ENCODE measurements at places on chromosomes 2 and 18.

DNA sequence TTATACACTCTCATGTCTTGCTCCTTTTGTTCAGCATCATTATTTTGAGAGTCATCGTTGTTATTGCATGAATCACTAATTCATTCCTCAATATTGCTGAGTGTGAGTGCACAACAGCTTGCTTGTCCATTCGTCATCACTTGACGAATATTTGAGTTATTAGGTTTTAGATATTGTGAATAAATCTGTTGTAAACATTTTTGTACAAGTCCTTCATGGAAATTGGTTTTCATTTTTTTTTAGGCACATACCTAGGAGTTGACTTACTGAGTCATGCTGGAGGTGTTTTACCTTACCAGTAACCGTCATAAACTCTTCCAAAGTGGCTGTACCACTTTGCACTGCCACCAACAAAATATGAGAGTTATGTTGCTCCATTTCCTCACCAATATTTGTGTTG lies 84.2 kb upstream of the NCK2 start:
- DNase-seq: no peak

- peak; percentile 32 for DNase-seq
These were observed at the start of gene PARD3B for GRCh38 chr2:204544961-204545860. Gene PARD3B, plus strand, starts transcription at chr2:204545475. Its CDS starts 525 bp downstream, at chr2:204546000.

GRCh38 chr18:79938196-79938595 lies 13.3 kb downstream of the SLC66A2 start:
- DNase-seq: no peak

DNA sequence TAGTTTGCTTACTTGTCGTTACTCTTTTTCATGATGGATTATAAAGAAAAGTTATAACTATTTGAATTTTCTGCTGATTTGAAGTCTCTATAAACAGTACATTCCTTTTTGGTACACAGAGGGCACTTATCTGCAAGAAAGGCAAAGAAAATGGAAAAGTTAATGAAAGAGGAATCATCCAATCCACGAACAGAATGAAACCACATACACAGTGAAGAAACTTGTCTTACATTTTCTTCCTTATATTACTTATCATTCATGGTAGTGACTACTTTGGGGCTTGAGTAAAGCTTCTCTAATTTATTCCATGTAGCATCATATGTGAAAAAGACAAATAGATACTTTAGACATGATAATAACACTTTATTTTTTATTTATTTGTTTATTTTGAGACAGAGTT lies 14.8 kb upstream of the ACTR3 start:
- DNase-seq: no peak

DNA sequence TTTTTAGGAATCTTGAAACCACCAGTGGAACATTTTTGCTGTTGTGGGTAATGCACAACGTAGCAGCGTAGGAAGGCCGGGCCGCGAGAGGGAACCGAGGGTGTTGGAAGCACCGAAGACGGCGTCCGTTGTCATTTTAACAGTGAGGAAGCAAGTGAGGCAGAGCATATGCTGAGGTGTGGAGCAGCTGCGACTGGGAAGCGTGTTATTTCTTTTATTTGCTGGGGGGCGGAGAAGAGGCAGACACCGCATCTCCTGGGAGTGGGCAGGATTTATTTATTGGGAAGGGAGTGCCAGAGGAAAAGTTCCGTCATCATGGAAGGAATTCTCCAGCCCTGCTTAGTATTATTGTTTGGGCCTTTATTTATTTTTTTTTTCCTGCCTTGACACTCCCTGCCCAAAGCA lies 232.8 kb downstream of the KLHL29 start:
- DNase-seq: no peak

DNA sequence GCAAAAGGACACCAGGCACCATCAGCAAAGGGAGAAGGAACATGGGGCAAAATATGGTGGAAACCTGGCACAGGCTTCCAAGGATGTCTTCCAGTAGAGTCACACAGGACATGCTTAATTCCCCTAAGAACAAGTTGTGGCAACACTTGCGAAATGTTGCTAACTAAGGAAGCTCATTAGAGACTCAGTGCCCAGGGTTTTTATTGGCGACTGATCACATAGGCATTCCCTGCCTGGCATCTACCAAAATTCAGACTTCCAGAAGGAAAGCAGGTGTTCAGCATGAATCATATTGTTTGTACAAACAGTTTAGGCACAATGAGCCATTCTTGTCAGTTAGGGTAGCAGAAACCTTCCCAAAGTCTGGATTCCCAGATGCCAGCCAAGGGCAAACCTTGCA lies 25.7 kb downstream of the SLC4A1AP start:
- DNase-seq: no peak

- no peak for DNase-seq
These were observed 42.1 kb downstream of the TPGS2 start for GRCh38 chr18:36786686-36787085.

GRCh38 chr2:223612501-223612900 lies 10.3 kb upstream of the SCG2 start:
- no peak for DNase-seq

GRCh38 chr2:118498943-118499342 lies 348.5 kb downstream of the EN1 start:
- no peak for DNase-seq

- DNase-seq: no peak
These were observed 4.1 kb downstream of the RRM2 start for GRCh38 chr2:10126632-10127026.

GRCh38 chr2:24495451-24495850 lies 4.4 kb downstream of the NCOA1 start:
- DNase-seq: no peak

- DNase-seq: no peak
These were observed 5.8 kb upstream of the ITGAV start for GRCh38 chr2:186584053-186584452.

GRCh38 chr2:158953926-158954763 lies 14.3 kb upstream of the TANC1 start:
- DNase-seq: peak; percentile 51

DNA sequence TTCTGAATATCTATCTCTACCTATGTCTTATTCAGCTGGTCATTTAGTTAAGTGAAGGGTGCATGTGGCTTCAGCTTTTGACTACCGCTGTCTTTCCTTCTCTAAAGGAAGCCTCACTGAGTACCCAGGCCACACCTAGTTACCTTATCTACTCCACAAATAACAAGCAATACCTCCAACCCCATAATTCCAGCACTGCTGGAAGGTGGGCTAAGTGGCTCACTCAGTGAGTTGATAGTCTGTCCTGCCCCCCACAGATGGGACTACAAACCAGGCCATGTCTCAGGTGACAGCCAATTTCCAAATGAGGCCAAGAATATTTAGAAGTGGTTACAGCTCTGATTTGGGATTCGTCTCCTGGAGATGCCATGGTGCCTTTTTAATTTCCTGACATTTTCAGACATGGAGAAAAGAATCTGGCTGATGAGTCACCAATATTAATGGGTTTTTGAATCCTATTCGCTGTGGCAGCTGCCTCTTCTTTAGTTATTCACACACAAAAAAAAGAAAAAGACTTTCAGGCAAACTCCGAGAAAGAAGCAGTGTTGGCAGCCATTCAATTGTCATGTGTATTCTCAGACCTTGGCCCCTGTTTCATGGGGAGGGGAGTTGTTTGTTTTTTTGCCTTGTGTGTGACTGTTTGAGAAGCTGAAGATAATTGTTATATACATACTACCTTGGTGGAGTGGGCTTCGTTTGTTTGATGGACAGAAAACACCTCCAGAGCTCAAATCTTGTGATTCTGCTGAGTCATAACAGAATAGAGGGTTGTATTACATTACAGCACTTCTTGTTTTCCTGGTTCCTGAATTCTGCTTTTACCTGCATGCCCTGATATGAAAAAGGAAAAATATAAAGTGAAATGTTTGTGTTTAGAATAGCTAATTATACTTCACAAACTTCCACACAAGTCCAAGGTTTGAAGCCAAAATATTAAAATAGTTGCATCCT lies 64.2 kb downstream of the SCG2 start:
- DNase-seq: no peak

DNA sequence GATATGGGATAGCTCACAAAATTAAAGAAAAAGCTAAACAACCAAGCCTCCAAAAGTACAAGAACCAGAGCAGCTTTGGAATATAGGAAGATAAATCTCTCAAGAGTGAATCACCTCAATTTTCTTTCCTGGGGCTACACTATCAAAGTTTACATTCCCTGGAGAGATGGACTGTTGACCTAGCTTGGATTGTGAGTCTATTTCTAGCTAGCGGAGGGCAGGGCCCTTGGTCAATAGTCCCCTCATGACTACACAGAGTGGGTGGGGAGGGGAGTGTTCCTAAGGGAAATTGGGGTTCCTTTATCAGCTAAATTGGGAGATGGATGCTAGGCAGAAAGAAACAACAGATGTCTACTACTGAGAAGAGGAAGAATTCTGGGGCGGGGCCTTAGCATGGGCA lies 29.9 kb upstream of the EIF2AK3 start:
- no peak for DNase-seq

- no peak for DNase-seq
These were observed 159.8 kb downstream of the TAF4B start for GRCh38 chr18:26386002-26386401.

DNA sequence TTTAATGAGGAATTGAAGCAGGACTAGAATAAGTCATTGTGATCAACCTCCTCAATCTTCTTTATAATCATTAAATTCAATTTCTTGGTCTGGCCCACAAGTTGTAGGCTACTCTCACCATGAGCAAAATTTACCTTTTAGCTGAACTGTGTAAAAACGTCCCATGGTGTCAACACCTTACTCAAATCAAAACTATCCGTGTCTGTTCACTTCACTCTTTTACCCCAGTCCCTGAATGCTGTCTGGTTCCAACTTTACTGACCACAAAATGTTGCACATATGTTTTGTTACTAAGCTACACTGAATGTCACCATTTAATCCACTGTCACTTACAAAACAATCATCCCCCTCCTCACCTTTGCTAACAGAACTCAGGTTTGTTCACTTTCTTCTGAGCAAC lies 951.6 kb upstream of the SLC39A10 start:
- no peak for DNase-seq

GRCh38 chr2:212997526-212998020 lies 153.8 kb downstream of the IKZF2 start:
- DNase-seq: no peak
